Stimulated activated CD4-positive, alpha-beta T cell treated with anti-CD3 and anti-CD28 coated beads, Interleukin-4, amount 100 ng/mL, for 1 hour (primary cell): ENCODE measurements at places on chromosomes 2 and 18.

- DNase-seq, result peak; percentile 44
Measured at GRCh38 chr18:3652380-3653262, 202.6 kb downstream of the TGIF1 start.

- DNase-seq, result no peak
Measured at GRCh38 chr2:6934758-6935651, 17.8 kb downstream of the RNF144A start.

GRCh38 chr2:15634846-15635490 is 43.3 kb downstream of the DDX1 start:
- DNase-seq, result no peak

DNA sequence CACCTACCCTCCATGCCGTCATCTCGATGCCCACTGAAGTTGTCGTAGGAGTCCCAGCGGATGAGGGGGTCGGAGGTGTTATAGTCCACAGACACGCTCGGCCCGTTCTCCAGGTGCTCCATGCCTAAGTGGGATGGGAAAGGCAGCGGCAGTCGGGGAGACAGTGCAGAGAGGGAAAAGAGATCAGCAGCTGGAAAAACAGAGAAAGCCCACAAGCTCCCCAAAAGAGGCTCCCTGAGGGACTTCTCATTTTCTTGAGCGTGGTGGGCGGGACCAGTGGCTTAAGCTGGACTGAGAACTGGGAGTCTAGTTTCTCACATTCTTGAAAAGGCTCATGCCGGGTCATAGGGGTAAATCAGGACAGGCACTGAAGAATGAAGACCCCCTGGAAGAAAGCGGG is 121.9 kb downstream of the TNS1 start:
- DNase-seq, result no peak

GRCh38 chr18:50944245-50944932 is 23.5 kb upstream of the ELAC1 start:
- DNase-seq, result no peak

- peak; percentile 24 for DNase-seq
Measured at GRCh38 chr2:64203858-64204632, 59.8 kb upstream of the PELI1 start.

DNA sequence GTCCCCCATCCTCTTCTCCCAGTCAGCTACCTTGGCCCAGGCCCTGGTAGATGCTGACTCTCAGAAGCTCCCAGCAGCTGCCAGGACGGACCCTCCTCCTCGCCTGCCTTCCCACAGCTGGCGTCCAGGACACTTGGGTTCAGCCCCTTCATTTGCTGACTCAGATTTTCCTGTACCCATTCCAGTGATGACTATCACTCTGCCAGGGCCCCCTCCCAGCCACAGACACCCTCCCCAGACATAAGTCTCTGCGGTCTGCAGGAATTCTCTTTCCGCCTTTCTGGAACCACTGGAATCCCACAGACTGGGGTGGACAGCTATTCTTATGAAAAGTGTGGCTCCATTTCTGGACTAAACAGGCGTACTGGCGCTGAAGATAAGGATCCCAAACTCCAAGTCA is 260.3 kb upstream of the EPAS1 start:
- no peak for DNase-seq

GRCh38 chr2:239583879-239584859 is 183.3 kb upstream of the HDAC4 start:
- no peak for DNase-seq

GRCh38 chr18:61743775-61744531 is 148.9 kb downstream of the RNF152 start:
- no peak for DNase-seq
